ENCODE measurements at places on chromosomes 5 and 9.
A peak's percentile ranks its signal among the peaks of the same experiment; 100 is the strongest.

DNA sequence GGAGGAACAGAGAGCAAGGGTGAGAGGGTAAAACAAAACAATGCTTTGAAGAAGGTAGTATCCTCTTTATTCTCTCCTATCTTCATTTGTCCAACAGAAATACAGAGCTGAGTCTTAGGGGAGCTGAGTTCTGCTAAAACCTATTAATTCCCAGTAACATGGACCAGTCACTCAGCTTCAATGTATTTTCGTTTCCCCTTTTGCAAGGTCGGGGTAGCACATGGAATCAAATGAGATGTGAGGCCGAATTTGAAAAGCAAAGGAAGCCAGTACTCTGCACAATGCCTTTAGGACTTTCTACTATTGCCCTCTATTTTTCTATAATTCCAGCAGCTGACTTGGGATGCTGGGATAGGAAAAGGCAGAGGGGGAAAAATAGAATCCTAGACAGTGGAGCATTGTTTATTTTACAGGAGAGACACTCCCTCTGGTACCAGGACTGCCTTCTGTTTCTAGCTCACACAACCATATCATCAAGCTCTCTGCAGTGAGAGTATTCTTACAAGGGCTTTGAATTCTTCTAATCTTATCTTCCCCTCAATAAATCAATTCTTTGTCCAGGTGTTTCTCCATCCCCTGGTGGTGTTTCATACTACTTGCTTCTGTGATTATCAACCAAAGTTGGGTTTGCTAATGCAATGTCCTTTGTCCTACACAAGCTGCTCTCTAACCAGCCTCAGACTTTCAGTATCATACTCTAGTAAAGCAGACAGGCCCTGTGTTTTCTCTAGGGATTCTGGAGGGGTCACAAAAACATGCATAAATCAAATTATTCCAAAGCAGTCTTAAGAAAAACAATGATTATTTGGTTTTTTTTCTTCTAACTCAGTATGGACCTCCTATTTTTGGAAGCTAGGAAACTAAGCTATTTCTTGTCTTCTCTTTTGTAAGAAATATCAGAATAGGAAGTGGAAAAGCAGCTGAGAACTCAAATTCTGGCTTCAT, 341.5 kb downstream of the OSTF1 start:
- peak; percentile 24 for DNase-seq

- no peak for DNase-seq
Measured at GRCh38 chr5:179113945-179114641, 53.9 kb downstream of the ZNF354C start.

- DNase-seq, result no peak
Measured at GRCh38 chr9:134922932-134923240, 5.2 kb upstream of the FCN1 start.

GRCh38 chr9:3343671-3344070, 182.1 kb downstream of the RFX3 start:
- DNase-seq, result no peak

DNA sequence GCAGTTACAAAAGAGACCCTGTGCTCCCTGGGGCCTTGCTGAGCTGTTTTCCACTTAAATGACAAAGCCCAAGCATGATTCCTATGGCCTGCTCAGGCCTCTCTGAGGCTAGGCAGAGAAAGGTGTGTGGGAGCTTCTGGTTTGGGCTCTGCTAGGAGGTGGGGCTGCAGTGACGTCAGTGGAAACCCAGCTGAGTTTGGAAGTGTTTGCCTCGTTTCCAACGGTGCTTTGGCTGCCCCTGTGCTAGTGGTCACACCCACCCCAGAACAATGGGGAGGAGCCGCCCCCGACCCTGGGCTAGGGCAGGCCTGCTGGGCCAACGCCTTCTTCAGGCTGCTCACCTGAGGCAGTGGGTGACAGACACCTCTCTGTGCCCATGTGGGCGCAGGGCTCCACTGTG, 10.4 kb downstream of the ANGPTL2 start:
- no peak for DNase-seq

DNA sequence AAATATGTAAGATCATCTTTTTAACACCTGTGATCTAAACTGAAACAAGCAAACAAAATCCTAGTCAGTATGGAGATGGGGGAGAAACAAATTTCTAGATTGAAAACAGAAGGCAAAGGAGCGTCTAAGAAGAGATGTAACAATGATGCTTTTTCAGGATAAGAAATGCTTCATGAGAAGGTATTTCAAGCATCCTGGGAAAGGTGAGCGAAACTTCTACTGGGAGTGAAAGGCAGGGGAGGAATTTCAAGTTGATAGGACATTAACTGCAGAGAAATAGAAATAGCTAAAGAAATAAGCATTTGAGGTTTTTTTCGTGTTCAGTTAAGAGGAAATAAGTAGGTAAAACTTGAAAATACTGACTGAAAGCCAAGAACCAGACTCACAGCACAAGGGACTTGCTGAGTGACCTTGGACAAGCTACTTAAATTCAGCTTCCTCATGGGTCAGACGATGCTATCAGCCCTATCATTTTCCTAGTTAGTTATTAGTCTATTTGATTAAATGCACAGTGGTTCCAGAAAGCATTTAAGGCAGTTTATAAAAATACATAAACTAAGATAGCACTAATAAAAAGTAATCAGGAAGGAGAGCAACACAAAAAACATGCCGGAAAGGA, 406.3 kb downstream of the PDE4D start:
- DNase-seq, result no peak
